ENCODE measurements at places on chromosomes 2 and 18. TPM values are rescaled to one million over a fixed set of nuclear protein-coding genes. Genes with fewer than 3 reads are reported as not detected.
A peak's percentile ranks its signal among the peaks of the same experiment; 100 is the strongest.

DNA sequence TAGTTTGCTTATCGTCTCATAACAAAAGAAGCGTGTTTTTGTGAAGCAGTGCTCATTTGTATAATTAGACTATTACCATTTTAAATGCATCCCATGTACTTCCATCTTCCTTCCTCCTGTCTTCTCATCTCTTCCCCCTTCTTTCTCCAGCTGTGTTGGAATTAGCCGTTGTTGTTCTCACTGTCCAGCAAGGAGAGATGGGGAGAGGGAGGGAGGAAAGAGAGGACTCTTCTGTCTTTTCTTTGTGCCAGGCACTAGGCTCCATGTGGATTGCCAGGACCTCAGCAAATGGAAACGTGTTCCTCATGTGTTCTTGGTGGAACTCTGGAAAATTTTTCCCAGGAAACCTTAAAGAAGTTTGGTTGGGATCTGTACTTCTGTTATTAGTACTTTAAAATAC lies 131.7 kb downstream of the PHLPP1 start:
- H3K4me1 ChIP-seq = no peaks in the 10 kb centered on the region
- H3K27me3 ChIP-seq = no peaks in the 10 kb centered on the region
- no peak overlapping the region for H3K27ac ChIP-seq
- no peak for DNase-seq
- no peaks in the 10 kb centered on the region for H3K36me3 ChIP-seq

OTOF gene
- total RNA-seq = not detected

CYP27C1 gene
- 5.7 TPM for total RNA-seq

RESP18 gene
- not detected for total RNA-seq

- H3K4me3 ChIP-seq = no peak overlapping the region
- H3K36me3 ChIP-seq = no peaks in the 10 kb centered on the region
- peaks cover 34% of the 10 kb centered on the region for H3K4me1 ChIP-seq
- no peaks in the 10 kb centered on the region for H3K27me3 ChIP-seq
- DNase-seq = no peak
Measured at GRCh38 chr2:20170704-20171250, 54.2 kb downstream of the SDC1 start.

- H3K27ac ChIP-seq = no peak overlapping the region
- no peaks in the 10 kb centered on the region for H3K36me3 ChIP-seq
Measured at GRCh38 chr2:150767991-150768746, 280.7 kb upstream of the RND3 start.

GPR45 gene
- total RNA-seq = 0.22 TPM

OSBPL6 gene
- total RNA-seq = 13.7 TPM

DNA sequence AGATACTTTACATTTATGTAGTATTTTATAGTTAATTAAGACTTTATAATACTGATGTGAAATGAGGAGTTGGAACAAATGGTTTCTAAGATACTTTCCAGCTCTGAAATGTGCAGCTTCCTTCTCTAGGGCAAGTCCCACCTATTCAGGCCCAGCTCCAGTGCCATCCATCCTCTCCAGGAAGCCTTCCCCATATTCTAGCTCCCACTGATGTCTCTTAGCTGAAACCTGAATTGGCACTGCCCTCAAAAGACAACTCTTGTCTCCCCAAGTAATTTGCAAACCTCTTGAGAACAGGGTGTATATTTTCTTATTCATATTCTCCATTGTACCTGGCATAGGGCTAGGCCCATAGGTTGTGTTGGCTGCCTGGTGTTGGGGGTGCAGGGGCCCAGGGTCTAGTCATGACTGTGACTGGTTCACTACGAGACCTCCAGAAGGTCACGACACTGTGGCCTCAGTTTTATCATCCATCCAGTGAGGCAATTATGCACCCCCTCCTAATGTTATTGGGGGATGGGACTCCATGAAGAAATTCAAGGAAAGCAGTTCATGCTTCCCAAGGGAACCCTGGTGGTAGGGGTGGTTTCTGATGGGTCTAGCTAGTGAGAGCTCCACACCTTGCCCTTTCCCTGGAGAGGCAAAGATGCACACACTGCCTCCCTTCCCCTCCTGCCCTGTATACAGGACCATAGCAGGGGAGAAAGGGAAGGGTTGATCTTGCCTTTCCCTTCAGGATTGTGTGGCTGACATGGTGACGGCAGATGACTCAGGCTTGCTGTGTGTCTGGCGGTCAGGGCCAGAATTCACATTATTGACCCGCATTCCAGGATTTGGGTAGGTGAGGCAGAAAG lies 2.8 kb downstream of the WDR54 start:
- DNase-seq = no peak
- H3K4me1 ChIP-seq = peaks cover 27% of the 10 kb centered on the region
- H3K36me3 ChIP-seq = peaks cover 14% of the 10 kb centered on the region
- no peak overlapping the region for H3K4me3 ChIP-seq
- no peak overlapping the region for H3K27ac ChIP-seq
- no peaks in the 10 kb centered on the region for H3K27me3 ChIP-seq

DNA sequence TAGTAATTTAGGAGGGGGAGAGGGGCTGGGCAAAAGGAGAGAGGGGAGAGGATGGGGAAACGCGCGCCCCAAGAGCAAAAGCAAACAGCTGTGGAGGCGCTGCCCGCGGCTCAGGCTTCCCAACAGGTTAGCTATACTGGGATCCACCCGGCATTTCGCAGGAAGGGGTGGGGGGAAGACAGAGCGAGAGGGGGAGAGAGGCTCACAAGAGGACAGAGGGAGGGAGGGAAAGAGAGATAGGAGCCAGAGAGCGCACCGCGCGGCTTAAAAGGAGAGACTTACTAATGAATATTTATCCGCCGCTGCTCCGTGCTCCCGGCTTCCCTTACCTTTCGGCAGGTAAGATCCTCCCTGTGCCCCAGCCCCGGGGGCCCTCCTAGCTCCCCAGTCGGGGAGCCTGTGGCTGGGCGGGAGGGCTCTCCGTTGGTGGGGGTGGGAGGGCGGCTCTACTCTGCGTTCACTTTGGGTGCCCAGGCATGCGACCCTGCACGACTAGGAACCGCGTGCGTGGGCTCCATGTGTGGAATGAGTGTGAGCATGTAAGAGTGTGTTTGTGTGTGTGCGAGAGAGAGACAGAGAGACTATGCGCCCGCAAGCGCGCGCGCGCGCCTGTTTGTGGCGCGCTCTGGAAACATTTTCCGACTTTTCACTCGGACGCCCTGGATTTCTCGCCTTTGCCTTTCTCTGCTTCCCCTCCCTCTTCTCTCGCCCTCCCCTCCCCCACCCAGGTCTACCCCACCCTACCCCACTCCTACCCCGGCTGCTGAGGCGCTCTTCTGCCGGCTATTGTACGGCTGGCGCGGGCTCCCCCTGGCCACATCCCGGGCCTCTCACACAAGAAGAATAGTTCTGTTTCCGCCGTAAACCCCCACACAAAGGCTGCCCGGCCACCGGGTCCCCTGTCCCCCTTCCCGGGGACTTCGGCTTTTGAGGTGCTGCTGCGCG lies 7.2 kb upstream of the SIX3 start:
- DNase-seq = no peak
- no peak overlapping the region for H3K27ac ChIP-seq
- no peaks in the 10 kb centered on the region for H3K36me3 ChIP-seq
- peaks cover 3% of the 10 kb centered on the region for H3K4me1 ChIP-seq
- H3K27me3 ChIP-seq = peaks cover 86% of the 10 kb centered on the region

ABCB11 gene
- total RNA-seq = 0.02 TPM

DNA sequence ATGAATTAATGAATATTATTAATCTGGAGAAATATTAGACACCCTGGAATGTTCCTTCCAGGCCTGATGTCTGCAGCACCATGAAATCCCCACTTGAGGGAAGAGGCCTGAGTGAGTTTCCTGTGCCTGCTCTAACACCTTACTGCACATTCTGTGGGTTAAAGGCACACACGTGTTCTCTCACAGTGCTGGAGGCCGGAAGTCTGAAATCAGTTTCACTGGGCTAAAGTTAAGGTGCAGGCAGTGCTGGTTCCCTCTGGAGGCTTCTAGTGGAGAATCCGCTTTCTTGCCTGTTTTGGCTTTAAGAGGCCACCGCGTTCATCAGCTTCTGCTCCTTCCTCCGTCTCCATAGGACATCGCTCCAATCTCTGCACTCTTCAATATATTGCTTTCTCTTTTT lies 48.7 kb downstream of the ACKR3 start:
- H3K27ac ChIP-seq = no peak overlapping the region
- no peak for DNase-seq
- peaks cover 24% of the 10 kb centered on the region for H3K27me3 ChIP-seq
- H3K4me1 ChIP-seq = no peaks in the 10 kb centered on the region
- H3K4me3 ChIP-seq = no peak overlapping the region
- H3K36me3 ChIP-seq = no peaks in the 10 kb centered on the region

- no peak overlapping the region for H3K4me3 ChIP-seq
- no peaks in the 10 kb centered on the region for H3K36me3 ChIP-seq
- no peaks in the 10 kb centered on the region for H3K4me1 ChIP-seq
- H3K27me3 ChIP-seq = no peaks in the 10 kb centered on the region
- H3K27ac ChIP-seq = no peak overlapping the region
Measured at GRCh38 chr2:225771701-225772100, 372.2 kb downstream of the NYAP2 start.

DSC3 gene
- total RNA-seq = 5.2 TPM

PASK gene
- 8.0 TPM for total RNA-seq

LRATD1 gene
- total RNA-seq = 28.3 TPM

ACTG2 gene
- 540 TPM for total RNA-seq

GRCh38 chr2:227411990-227412350 lies 24.2 kb upstream of the SCYGR1 start:
- peak; percentile 35 for DNase-seq
- no peaks in the 10 kb centered on the region for H3K36me3 ChIP-seq
- H3K27ac ChIP-seq = no peak overlapping the region

GRCh38 chr2:2620604-2621003 lies 289.5 kb upstream of the MYT1L start:
- no peaks in the 10 kb centered on the region for H3K36me3 ChIP-seq
- H3K27me3 ChIP-seq = no peaks in the 10 kb centered on the region
- H3K4me1 ChIP-seq = no peaks in the 10 kb centered on the region
- H3K27ac ChIP-seq = no peak overlapping the region
- H3K4me3 ChIP-seq = no peak overlapping the region
- DNase-seq = no peak

DNAH6 gene
- 0.20 TPM for total RNA-seq

- H3K27ac ChIP-seq = no peak overlapping the region
- no peaks in the 10 kb centered on the region for H3K4me1 ChIP-seq
- no peaks in the 10 kb centered on the region for H3K27me3 ChIP-seq
Measured at GRCh38 chr2:14297340-14297739, 335.2 kb upstream of the LRATD1 start.

L3MBTL4 gene
- total RNA-seq = 0.58 TPM

- no peaks in the 10 kb centered on the region for H3K4me1 ChIP-seq
- no peak overlapping the region for H3K4me3 ChIP-seq
- H3K27ac ChIP-seq = no peak overlapping the region
- H3K27me3 ChIP-seq = no peaks in the 10 kb centered on the region
- no peak for DNase-seq
Measured at GRCh38 chr2:233474308-233475160, 92.0 kb downstream of the USP40 start.

DNA sequence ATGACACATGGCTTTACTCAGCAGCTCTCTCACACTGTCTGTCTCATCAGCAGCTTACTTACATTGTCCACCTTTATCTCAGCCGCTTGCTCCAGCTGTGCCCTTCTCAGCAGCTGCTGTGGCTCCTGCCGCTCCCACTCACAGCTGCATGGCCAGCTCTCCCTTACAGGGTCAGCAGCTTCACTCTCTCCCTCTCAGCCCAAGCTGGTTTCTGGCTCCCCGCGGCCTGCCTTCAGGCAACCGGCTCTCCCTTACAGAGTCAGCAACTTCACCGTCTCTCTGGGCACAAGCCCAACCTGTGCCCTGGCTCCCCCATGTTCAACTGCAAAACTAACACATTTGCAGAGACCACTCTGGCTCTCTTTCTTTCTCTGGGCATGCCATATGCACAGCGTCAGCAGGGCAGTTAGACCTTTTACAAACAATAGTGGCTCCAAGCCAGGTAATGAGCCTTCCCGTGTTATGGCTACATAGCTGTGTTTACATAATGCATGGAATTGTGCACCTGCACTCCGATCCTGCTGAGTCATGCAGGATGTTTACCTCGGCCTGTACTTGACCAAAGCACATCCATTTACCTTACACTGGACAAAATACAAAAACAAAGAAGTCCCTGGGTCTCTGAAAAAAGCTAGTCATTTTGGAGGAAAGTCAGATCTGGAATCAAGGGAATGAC lies 167.3 kb downstream of the DOK6 start:
- H3K36me3 ChIP-seq = no peaks in the 10 kb centered on the region
- DNase-seq = no peak
- no peak overlapping the region for H3K4me3 ChIP-seq
- no peak overlapping the region for H3K27ac ChIP-seq
- H3K4me1 ChIP-seq = no peaks in the 10 kb centered on the region

GRCh38 chr18:79483971-79484491 lies 88.3 kb downstream of the NFATC1 start:
- DNase-seq = no peak
- no peak overlapping the region for H3K4me3 ChIP-seq
- H3K36me3 ChIP-seq = no peaks in the 10 kb centered on the region
- H3K27me3 ChIP-seq = no peaks in the 10 kb centered on the region
- peak overlapping the region; percentile 92 for H3K27ac ChIP-seq

DNA sequence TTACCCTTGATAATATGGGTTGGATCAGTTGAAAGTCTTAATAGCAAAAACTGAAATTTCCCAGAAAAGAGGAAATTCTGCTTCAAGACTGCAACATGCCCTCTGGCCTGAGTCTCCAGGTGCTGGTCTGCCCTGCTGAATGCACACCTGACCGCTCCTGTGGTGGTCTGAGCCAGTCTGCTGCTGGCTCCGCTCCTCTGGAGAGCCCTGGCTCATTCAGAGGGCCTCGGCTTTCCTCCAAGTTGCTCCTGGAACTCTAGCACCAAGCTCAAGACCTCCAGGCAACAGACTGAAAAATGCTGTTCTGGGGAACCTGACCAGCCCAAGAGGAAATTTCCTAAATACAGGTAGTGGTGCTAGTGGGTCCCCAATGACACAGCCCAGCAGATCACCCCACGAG lies 64.8 kb downstream of the DIPK1C start:
- no peak for DNase-seq
- no peaks in the 10 kb centered on the region for H3K4me1 ChIP-seq
- H3K36me3 ChIP-seq = no peaks in the 10 kb centered on the region

DNA sequence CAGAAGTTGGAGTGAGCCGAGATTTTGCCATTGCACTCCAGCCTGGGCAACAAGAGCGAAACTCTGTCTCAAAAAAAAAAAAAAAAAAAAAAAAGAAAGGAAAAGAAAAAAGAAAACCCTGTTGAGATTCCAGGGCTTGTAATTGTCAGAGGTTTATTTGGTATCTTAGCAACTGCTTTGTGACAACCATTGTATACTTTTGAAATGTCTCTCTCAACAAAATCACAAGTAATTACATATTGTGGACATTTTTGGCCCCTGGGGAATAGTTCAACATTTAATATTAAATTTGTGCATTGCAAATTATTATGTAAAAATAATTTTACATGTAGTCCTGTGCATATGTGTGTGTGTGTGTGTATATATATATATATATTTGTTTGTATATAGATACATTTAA lies 270.8 kb downstream of the GALNT13 start:
- no peak overlapping the region for H3K27ac ChIP-seq
- no peaks in the 10 kb centered on the region for H3K36me3 ChIP-seq
- H3K4me1 ChIP-seq = peaks cover 9% of the 10 kb centered on the region
- DNase-seq = no peak

- H3K27me3 ChIP-seq = no peaks in the 10 kb centered on the region
- H3K4me1 ChIP-seq = peaks cover 35% of the 10 kb centered on the region
- H3K27ac ChIP-seq = peak overlapping the region; percentile 84
- no peaks in the 10 kb centered on the region for H3K36me3 ChIP-seq
Measured at GRCh38 chr18:35513181-35513936, 15.6 kb upstream of the INO80C start.
